Activated T-helper 9 cell treated with anti-CD3 and anti-CD28 coated beads, Interleukin-2, amount 50 U/mL, for 16 hours (primary cell): ENCODE measurements at places on chromosomes 3 and 15.

GRCh38 chr3:20700714-20701113, 514.7 kb upstream of the SGO1 start:
- DNase-seq: no peak

GRCh38 chr3:80297720-80298119, 529.9 kb upstream of the ROBO1 start:
- DNase-seq: no peak

DNA sequence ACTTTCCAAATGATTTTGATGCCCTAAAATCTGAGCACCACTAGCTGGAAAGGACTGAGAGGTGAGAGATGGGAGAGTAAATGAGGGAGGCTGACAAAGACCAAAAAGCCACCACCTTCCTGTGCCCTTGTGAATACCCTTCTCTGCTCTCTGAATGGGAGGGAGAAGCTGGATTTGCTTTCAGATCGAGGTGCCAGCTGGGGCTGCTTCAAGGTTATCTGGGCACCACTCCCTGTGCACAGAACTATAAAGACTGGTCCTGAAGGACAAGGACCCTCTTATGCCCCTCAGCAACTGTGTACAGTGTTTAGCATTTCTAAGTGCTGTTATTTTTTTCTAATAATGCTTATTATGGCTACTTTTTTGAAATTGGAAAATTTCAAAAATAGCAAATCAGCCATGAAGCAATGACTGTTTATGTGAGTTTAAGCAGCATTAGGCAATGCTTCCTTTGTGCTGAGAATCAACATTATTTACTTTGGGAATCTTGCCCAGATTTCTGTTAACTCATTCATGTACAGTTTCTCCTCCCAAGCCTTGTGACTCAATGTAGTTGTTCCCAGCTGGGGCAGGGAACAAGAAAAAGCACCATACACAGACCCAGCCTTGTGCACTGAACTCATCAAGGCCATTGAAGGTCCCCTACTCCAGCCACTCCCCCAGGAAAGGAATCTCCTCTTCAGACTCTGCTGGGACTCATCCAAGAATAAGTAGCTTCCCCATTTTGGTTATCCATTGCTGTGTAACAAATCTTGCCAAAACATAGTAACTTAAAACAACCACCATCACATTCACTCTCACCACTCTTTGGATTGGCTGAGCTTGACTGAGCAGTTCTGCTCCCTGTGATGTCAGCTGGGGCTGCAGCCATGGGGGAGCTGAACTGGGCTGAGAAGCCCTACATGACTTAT, 37.3 kb upstream of the CDV3 start:
- DNase-seq: no peak

DNA sequence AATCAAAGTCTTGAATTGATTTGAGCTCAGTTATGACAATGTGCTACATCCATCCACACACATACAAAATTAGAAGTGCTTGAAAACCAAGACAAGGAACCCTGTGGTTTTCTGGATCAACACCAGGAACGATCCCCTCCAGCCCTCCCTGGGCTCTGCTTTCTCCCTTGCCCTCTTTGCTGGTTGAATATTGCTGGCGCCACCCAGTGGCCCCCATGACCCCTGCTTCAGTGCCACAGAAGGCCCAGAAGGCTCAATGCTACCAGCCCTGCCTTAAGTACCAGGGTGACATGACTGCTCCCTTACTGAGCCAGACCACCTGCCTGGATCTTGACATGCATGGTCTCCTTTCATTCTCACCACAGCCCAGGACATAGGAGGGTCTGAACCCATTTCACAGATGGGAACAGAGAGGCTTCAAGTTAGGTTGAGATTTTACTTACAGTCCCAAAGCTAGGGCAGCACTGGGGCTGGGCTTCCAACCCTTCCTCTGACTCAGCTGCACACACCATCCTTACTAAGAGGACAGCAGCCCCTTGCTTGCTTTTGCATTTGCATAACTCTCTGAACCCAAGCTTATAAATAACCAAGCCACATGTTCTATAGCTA, 15.0 kb downstream of the IL12A start:
- DNase-seq: no peak

DNA sequence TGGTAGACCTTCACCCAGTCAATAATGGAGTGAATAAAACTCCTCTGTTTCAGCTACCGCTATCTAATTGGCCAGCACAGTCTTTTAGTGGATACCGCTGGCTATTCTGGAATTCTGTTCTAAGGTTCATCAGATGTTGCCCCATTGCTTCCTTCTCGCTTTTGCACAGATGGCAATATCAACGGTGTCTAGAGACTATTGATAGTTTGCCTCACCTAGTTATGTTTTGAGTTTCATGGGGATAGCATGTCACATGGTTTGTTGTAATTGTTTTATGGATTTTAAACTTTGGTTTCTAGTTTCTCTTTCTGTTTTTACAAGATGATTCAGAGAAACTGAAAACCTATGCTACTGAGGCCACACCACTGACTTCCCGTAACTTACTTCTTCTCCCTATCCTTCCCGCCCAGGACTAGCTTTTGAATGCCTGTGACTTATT, 2.0 kb downstream of the XRN1 start:
- DNase-seq: no peak

- no peak for DNase-seq
Measured at GRCh38 chr3:70433091-70433490, 120.7 kb upstream of the MDFIC2 start.

DNA sequence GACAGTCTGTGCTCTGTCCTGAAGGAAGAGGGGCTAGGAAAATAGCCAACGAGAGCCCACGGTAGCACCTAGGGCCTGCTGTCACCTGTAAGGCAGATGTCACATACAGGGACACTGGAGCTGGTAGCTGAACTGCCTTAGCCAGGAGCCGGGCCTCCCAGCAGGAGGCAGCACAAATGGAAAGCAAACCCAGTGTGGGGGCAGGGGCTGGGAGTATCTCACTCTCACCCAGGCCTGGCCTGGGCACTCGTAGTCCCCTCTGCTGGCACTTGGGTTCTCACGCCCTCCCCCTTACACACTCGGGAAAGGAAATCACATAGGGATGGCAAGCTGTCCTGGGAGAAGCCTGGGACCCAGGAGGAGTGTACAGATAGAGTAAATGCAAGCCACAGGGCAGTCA, 173.1 kb upstream of the CHRNA7 start:
- no peak for DNase-seq

DNA sequence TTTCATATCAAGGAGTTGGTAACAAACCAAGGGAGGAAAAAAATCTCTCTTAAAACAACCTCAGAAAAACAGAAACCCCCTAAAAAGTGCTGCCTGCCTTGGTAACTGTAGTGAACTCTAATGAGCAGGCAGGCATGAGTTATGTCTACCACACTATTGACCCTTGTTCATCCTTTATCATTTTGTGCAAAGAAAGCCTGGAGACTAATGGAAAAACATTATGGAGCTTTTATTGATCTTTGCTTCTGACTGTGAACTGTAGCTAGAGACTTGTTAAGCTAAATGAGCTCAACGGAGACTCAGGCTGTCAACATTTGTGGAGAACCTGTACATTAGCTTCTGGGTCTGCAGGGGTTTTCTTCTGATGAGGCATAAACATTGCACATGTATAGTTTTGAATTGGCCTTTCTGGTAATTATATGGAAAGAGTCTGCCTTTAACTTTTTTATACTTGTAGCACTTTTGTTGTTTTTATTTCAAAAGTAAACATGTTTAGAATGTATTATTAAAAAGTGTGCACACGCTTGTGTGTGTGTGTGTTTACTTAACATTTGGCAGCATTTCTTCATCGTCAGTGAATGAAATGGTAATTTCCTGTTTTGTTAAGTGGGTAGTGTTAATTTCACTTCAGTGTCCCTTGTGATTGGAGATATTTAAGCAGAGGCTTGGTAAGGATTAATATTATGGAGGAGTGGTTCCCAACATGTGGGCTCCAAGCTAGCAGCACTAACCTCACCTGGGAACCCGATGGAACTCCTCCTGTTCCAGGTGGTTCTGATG, 15.9 kb upstream of the SPTSSB start:
- no peak for DNase-seq

- no peak for DNase-seq
Measured at GRCh38 chr3:150308037-150308319, 100.1 kb upstream of the TSC22D2 start.

- no peak for DNase-seq
Measured at GRCh38 chr3:4827767-4828166, 151.5 kb upstream of the BHLHE40 start.

DNA sequence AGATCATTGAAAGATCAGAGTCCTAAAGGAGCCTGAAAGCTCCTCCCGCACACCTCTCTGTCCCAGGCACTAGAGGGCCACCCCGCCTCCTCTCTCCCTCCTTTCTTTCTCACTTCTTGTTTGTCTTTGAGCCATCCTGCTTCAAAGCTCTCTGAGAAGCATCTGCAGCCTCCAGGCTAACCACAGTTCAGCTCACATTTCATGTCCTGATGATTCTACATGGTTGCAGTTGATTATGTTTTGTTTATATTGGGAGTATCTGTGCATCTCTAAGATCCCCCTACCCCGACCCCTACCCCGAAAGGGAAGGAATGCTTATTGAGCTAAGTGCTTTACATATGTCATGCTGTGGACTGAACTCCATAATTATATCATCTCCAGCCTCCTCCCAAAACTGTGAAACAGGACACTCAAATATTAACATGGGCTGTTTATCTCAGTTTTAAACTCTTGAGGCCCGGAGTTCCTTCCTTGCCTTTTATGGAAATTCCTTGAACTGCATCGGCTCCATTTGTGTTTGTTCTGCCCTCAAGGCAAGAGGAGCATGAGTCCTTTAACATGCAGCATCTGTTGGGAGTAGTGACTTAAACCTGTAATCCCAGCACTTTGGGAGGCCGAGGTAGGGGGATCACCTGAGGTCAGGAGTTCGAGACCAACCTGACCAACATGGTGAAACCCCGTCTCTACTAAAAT, 30.9 kb downstream of the MGLL start:
- DNase-seq: no peak

DNA sequence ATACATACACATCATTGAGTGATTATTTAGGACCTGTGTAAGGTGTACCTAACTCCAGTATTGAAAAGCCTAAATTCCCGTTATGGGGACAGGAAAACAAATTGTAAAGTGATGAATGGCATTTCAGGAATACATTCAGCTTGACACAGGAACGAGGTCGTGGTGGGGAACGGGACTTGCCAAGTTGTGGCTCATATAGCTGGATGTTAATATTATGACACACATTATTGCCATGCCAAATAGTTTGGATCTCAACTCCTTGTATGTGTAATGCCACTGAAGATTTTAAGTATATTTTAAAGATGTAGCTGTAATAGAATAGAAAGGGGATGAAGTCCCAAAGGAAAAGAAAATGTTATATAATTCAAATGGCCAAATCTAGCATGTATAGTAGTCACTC, 227.2 kb upstream of the GOLIM4 start:
- DNase-seq: no peak

DNA sequence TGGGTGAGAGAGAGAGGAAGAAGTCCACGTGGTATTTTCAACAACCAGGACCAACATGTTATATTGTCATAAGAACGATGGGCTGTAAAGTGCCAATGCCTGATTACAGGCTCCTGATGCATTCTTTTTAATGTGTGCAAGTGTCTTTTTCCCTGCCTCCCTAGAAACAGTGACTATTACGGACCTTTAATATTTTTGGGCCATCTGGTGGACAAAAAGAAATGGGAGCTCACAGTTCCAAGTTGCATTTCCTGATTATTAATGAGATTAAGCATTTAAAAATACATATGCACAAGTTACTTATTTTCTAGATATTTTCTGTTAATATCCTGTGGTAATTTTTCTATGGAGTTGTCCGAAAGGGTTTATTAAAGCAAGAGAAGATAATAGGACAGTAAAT, 530.2 kb downstream of the NR2F2 start:
- no peak for DNase-seq

- DNase-seq: no peak
Measured at GRCh38 chr3:190193210-190193609, 72.5 kb upstream of the P3H2 start.

DNA sequence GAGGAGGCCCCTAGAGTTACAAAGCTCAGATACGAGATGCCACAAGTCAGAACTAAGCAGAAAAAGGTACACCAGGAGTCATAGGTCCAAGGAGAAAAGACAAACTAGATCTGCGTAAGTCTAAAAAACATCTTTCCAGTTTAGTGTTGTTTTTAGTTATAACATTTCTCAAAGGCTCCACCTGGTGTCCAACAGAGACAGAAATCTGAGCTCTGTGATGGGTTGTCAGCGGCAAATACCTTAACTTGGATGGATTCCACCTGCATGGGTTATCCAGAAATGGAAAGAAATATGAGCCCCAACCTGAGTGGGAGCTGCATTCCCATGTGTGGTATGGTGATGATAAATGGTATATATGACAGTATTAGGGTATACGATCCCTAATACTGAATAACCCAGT, 238.6 kb upstream of the CHRM5 start:
- DNase-seq: no peak

DNA sequence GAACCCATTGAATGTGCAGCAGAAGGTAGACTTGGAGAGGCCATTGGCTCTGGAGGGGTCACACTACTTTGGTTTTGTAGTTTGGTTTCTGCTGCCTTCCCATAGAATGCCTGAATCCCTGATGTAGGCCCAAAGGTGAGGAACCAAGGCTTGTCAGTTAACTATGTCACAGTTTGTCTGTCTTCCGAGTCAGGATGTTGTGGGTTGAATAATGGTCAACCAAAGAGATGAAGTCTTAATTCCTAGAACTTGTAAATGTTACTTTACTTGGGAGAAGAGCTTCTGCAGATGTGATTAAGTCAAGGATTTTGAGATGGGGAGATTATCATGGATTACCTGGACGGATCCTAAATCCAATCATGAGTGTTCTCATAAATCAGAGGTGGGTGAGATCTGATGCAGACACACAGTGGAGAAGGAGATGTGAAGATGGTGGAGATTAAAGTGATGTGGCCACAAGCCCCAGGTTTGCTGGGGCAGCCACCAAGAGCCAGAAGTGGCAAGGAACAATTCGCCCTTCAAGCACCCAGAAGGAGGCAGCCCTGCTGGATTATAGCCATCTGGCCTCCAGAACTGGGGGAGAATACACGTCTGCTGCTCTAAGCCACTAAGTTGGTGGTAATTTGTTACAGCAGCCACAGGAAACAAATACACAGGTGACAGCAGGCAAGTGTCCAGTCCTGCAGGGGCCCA, 2.3 kb upstream of the CCR8 start:
- DNase-seq: no peak

DNA sequence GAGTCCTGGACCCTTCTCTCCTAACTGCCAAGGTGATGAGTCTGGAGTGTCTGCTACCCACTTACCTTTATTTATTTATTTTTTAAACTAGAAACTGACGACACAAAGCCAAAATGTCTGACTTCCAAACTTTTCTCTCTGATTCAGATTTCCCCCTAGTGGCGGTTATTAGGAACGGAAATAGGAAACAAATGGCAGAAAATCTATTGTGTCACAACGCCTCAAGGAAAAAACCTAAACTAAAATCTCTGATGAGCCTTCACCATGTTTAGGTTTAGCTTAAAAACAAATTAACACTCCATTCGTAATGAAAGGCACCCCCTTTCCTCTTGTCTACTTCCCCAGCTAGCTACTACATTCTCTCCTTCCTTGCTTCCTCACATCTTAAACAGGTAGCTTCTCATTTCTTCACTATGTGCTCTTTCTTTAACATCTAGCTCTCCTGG, 94.0 kb upstream of the MEX3B start:
- no peak for DNase-seq
